ENCODE measurements at places on chromosomes 2 and 18.

DNA sequence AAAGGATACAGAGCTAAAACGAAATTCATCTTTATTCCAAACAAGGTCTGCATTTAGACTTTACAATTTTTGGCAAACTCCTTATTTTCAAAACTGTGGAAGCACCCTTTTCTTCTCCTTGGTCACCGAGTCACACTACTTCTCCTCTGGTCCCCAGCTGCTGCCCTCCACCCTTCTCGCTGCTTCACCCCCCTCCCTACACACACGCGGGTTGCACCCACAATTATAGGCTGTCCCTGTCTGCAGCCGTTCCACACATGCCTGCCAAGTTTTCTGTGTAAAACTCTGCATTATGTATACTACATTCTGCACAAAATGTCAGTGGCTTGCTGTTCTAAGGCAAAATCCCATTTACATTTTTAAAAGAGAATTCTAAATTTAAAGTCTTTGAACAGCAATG lies 63.5 kb downstream of the PTPN2 start:
- no peak for DNase-seq

GRCh38 chr2:219561179-219562048 lies 9.9 kb downstream of the OBSL1 start:
- DNase-seq = no peak

DNA sequence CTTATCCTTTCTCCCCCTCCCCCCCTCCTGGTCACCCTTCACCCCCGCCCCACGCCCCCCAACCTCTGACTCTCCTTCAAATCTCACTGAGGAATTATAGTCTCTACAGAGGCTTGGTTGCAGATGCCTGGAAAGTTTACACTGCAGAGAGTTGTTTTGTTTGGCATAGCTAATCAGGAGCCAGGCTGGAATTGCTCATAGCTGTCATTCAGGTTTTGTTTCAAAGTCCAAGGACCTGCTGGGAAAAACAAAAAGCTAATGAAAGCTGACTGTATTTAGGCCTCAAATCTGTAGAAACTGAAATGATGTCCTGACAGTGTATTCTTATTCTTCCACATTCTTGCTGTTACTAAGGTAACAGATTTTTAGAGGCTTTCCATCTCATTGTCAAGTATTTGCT lies 22.6 kb downstream of the GREB1L start:
- DNase-seq = no peak

- no peak for DNase-seq
Observed at GRCh38 chr2:105397025-105397722, 1.7 kb downstream of the FHL2 start.

DNA sequence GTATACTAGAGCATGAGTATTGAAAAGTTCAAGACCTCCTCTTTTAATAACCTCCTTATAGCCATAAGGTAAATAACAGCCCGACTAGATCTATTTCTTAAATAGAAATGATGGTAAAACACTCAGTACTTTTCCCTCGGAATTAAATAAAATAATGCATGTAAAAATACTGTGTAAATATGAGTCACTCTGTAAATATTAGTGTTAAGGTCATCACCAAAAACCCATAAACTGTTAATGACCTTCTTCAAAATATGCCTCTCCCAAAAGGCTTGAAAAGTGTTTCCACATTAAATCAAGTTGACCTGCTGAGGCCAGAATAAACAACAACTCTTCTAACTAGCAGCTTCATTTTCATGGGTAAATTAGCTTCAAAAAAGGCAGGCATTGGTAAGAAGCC lies 25.3 kb upstream of the BZW1 start:
- DNase-seq = no peak

- DNase-seq = no peak
Observed at GRCh38 chr18:6638447-6638846, 91.1 kb upstream of the ARHGAP28 start.

DNA sequence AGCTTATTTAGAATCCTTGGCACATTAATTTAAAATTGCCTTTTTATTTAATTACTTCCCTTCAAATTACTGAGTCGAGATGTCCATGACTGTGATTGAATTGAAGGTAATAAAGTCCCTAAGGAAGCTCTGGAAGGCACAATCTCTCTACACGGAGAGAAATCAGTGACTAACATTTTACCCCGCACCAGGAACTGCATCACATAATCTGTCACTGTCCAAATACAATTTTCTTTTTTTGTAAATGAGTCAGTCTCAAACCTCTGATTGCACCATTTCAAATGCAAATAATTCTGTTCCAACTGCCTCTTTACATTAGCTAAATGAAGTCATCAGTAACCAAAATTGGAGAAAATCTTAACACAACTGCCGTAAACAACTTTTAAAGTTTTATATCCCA lies 311.9 kb downstream of the CCDC178 start:
- DNase-seq = no peak

- DNase-seq = no peak
Observed at GRCh38 chr18:40631319-40631718, 1323.7 kb upstream of the PIK3C3 start.

- DNase-seq = no peak
Observed at GRCh38 chr18:52391810-52392559, 52.0 kb downstream of the DCC start.

GRCh38 chr2:129760669-129761068 lies 218.8 kb upstream of the RAB6C start:
- DNase-seq = no peak

- no peak for DNase-seq
Observed at GRCh38 chr2:48268671-48269070, 261.3 kb upstream of the STON1 start.

DNA sequence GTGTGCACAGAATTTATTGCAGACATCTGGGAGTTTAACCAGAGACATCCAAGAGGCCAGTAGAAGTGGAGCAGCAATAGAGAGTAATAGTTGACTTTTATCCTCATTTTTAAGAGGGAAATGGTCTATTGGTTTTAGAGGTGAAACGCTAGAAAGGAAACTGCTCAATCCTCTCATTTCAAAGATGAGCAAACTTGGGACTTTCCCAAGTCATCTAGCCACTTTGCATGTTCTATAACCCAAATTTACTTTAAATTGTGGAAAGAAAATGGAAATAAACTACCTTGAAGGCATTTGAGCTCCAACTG lies 601.7 kb downstream of the ARHGAP15 start:
- DNase-seq = no peak

DNA sequence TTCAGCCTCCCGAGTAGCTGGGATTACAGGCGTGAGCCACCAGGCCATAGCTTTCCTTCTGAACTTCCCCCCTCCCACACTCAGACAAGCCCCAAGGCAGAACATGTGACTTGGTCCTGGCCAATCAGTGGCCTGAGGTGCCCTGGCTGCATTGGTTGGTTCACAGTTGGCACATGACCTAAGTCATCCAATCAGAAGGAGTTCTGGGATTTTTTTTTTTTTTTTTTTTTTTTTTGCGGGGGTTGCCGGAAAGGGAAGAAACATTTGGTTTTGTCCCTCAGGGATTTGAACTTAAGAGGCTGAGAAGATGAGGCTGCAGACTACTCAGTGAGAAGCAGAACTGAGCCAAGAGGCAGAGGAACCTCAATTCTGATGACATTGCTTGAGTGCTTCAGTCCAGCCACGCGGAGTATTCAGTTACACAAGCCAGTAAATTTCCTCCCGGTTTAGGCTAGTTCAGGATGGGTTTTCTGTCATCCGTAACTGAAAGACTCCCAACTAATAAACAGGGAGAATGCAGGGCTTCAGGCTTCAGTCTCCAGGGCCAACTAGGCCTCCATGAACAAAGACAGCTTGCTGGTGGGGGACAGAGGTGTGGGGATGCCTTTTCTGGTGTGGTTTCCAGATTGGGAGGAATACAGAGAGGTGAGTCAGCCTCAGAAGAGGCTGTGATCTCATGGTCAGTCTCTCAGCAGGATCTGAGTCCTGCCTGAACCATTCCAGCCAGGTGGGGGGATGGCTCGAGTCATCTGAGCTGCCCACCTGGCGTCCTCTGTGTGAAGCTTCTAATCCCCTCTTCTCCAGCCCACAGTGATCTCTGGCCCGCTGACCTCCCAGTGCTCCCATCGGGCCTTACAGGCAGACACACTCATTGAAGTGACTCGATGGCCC lies 9.2 kb downstream of the PTMA start:
- no peak for DNase-seq

DNA sequence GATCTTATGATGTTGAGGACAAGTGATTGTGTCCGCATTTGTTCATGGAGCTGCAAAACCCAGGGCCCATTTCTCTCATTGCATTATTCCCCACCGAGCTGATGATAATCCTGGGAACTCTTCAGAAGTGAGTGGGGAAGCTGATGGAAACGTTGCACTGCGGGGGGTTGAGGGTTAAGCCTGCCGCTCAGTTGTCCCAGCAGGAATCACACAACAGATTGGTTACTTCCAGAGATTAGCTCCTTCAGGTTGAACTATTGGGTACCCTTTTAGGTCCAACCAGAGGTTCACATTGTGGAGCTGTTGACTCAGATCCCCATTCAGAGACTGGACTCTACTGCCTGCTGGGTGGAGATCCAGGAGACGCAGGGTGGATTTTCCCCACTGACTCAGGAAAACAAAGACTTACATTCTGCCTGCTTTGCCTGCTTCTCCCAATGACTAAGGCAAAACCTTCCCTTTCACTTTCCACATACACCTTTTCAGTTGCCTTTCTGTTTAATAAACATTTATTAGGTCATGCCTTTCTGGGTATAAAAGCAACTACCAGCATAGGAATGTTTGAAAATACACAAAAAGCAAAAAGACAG lies 286.4 kb downstream of the TXNL1 start:
- no peak for DNase-seq

DNA sequence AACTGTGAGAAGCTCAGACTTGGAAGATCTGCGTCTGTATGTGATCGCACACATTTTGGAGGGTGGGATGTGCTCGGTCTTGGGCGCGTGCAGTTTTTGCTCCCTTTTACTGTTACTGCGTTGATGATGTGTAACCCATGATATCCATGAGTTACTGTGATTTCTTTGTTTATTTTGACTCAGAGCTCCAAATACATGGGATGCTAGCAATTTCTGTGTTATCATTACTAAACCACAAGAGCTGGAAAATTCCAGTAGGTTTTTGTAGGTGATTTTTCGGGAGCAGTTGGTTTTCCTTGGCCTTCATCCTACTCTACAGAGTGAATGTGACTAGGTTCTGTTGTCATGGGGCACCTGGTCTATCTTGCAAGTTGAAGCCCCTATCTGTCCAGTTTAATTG lies 124.2 kb downstream of the AGAP1 start:
- DNase-seq = no peak

GRCh38 chr2:125397535-125398251 lies 1258.3 kb upstream of the GYPC start:
- no peak for DNase-seq

DNA sequence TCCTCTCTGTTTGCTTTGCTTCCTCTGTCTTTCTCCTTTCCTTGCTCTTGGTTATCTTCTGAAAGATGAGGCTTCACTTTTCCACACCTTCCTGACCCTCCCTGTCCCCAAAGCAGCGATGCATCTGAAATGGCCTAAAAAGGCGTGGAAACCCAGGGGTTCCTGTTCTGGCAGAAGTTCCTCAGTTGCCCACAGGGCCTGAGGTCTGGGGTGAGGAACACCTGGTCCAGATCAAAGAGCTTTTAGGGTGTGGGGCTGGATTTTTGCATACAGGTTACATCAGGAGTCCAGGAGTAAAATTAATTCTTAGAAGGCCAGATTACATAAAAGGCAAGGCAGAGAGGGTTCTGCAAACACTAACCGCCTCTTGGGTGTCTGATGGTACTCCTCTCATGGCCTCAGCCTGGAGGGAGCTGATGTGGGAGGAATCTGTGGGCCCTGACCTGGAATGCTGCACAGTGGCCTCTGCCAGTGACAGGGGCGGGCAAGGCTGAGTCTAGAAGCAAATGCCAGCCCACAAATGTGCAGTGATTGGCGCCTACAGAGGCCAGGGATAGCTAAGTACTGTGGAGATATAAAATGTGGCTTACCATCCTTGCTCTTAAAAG lies 41.8 kb downstream of the INPP4A start:
- DNase-seq = no peak

DNA sequence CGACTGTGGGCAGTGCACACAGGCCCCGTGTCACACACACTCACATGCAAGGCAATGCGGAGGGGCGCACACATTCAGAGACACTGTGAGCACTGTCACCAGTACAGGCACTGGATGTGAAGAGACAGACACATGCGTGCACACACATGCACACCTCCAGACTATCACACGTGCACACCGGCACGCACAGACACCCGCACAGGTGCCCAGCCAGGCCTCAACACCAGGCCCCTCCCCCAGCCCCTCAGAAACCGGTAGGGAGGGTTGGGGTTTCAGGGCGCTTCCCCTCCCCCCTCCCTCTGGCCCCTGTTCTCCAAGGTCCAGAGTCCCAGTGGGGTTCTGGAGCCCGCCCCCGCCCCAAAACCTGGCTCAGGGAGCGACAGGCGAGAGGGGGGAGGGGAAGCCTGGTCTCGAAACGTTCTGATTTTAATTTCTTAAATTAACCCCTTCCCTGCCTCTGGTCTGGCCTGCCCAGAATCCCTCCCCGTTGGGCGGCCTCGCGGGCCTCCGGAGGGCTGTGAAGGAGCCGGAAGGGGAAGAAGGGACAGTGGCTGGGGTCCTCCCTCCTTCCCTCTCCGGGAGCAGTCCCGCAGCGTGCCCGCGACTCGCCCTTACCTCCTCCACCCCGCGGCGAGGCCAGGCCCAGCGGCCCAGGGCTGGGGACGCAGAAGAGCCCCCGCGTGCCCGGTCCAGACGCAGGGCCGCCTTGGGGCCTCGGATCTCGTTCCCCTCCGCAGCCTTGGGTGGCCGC lies 558 bp downstream of the FBXO41 start:
- peak; percentile 7 for DNase-seq

- no peak for DNase-seq
Observed at GRCh38 chr2:23322567-23323197, 62.3 kb upstream of the KLHL29 start.

DNA sequence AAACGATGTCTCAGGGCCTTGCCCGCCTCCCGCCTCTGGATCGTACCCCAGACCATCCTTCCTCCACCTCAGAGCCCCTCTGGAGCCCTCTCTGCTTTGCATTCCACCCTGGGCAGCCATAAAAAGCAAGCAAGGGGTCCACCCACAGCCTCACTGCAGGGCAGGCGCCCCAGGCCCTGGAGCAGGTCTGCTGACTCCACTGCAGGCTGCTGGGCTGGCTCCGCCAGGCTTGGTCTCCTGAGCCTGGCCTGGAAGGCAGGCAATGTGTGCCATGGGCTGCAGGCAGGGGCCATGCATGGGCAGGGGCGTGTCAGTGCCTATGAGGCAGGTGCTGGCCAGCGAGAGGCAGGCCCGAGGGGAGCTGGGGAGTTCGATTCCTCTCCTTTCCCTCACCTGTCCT lies 186.0 kb downstream of the ANKRD30B start:
- DNase-seq = peak; percentile 23

- no peak for DNase-seq
Observed at GRCh38 chr2:167759531-167759930, 487.9 kb downstream of the STK39 start.

- DNase-seq = no peak
Observed at GRCh38 chr2:29367986-29368658, 252.9 kb downstream of the CLIP4 start.

- DNase-seq = no peak
Observed at GRCh38 chr2:173858291-173858731, 106.9 kb downstream of the SP3 start.

GRCh38 chr2:36277146-36277808 lies 78.3 kb upstream of the CRIM1 start:
- no peak for DNase-seq

Measured in stimulated activated effector memory CD8-positive, alpha-beta T cell treated with anti-CD3 and anti-CD28 coated beads, Interleukin-12 subunit alpha, Interleukin-12 subunit beta, amount 100 ng/mL, for 72 hours (primary cell).